M059J (cell line): ENCODE measurements at places on chromosomes 2 and 18.

- DNase-seq: peak; percentile 33
Measured at GRCh38 chr2:188466761-188467160, 175.1 kb downstream of the GULP1 start.

DNA sequence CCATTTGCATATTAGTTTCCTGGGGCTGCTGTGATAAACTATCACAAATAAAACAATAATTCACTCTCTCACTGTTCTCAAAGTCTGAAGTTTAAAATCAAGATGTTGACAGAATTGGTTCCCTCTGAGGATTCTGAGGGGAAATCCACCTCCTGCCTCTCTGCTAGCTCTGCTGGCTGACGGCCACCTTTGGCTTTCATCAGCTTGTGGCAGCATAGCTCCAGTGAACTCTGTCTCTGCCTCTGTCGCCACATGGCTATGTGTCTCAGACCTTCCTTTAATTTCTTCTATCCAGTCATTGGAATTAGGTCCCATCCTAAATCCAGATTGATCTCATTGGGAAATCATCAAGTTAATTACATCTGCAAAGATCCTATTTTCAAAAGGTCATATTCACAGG lies 38.9 kb upstream of the TRIM43 start:
- DNase-seq: peak; percentile 26

DNA sequence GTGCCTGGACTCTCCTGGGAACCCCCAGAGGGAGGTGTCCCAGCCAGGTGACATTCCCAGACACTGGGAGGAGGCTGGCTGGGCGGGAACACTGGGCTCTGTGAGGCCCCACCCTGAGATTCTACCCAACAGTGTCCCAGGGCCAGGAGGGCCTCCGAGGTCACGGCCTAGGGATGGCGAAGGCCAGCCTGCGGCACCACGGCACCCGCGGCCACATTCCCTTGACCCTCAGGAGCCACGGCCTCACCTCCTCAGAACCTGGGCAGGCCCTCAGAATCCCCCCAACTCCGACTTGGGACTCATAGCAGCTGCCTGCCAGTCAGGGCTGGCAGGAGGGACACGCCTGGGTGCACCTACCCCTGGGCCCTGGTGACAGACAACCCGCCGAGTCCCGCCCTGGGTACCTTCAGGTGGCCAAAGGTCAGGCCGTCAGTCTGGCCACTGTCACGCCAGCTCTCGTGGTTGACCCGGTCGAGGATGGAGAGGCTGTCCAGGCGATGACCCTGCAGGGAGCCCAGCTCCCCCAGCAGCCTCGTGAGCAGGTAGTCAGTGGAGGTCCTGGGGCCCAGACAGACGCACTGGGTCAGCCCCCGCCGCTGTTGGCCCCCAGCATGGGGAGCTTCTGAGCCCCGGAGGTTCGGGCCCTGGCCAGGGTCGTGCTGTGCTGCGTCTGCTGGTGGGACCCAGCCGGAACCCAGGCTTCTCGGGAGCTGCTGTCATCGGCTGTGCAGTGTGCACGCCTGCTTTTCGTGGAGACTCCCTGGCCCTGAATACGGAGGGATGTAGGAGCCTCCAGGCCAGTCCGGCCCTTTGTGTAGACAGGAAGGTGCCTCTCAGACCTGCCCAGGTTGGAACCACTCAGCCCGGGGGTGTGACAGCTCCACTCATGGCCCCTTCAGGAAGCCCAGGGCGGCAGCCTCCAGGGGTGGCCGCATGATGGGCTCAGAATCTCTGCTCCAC lies 6.1 kb downstream of the MAB21L4 start:
- DNase-seq: no peak

DNA sequence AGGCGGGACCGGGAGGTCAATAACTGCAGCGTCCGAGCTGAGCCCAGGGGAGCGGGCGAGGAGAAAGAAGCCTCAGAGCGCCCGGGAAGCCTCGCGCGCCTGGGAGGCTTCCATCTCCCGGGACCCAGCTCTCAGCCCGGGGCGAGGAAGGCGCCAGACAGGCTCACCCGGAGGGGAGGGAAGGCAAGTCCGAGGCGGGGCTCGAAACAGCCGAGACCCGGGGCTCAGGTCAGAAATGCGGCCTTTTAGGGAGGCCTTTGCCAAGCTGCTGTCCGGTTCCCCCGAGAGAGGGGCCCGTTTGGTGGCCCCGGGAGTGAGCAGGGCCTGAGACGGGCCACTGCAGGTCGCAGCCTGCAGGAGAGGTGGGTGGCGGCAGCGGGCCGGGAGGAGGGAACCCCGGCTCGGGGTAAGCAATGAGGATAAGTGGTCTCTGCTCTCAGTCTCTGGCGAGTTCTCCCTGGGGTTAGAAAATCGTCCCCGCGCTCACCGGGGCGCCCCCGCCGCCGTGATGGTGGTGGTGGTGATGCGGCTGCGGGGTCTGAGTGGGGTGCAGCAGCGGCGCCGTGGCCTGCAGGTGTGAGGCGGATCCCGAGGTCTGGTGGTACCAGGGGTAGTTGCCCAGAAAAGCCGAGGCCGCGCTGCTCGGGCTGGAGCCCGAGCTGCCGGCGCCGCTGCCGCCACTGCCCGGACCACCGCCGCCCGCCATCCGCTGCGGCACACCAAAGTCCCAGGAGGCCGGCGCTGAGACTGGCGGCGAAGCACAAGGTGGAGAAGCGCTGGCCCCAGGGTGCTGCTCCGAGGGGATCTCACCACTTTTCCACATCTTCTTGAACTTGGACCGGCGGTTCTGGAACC lies 2.4 kb downstream of the DLX2 start:
- DNase-seq: no peak

DNA sequence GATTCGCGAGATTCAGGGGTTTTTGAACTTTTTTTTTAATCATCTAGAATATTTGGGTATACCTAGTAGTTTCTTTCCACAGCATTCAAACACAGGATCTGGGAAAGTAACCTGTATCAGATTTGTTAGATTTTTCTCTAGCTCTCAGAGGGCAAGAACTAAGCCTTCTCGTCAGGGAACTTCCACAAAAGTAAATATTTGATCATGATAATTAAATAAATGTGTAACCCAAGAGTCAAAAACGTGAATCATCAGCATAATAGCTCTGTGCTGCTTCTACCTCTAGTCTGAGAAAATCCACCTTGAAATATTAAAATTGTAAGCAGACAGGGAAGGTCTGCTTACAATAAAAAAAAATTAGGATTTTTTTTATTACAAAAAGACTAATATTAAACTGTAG lies 225.7 kb upstream of the SPOPL start:
- DNase-seq: peak; percentile 73

- no peak for DNase-seq
Measured at GRCh38 chr2:33502025-33502424, 25.6 kb downstream of the RASGRP3 start.
